ENCODE measurements at places on chromosomes 3 and 15. TPM values are rescaled to one million over a fixed set of nuclear protein-coding genes. Genes with fewer than 3 reads are reported as not detected.

TMIE gene
- 1.3 TPM for total RNA-seq

CSPG4 gene
- total RNA-seq, result 15.7 TPM

HOMER2 gene
- total RNA-seq, result 2.2 TPM

COPS2 gene
- 50.6 TPM for total RNA-seq

OR5K2 gene
- not detected for total RNA-seq

AGTR1 gene
- total RNA-seq, result not detected

PATL2 gene
- 8.0 TPM for total RNA-seq

STRIT1 gene
- not detected for total RNA-seq
